ENCODE measurements at places on chromosomes 2 and 18.
A peak's percentile ranks its signal among the peaks of the same experiment; 100 is the strongest.

DNA sequence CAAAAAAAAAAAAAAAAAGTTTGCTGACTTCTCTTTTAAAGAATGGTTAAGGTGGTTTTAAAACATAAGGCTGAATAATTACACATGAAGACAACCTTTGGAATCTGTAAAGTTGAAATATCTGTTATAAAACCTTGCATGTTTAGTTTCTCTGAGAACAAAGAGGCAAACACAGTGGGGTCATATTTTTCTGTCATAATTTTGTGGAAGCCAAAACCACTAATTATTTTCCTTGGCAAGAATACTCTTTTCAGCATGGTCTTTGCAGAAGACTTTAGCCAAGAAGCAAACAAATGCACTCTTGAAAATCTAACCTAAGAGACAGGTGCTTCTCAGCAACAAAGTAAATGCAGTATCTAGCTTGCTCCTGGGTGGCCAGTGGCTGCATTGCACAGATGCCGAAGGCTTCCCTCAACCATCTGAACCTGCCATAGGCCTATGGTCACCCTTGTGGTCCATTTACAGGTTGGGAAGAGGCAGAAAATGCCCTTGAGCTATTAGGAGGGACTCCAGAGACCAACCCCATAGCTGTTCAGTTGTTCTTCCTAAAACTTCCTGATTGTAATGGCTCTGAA, 44.8 kb downstream of the ZAP70 start:
- no peak for DNase-seq

DNA sequence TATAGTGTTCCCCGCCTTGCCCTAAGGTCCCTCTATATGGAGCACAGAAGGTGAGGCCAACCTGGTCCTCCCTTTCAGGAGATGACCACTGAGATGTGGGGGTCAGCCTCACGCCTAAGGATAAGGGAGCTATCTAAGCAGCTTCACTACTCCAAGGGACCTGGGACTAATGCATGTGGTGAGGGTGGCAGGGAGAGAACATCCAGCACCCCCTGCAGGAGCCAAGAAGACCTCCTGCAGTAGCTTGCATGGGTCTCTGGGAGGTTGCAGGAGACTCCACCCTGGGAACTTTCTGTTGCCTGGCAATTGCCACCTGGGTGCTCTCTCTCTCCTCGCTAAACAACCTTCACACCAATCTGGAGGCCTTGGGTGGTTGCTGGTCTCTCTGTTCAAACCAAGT, 93.0 kb upstream of the KLHL29 start:
- DNase-seq, result no peak

DNA sequence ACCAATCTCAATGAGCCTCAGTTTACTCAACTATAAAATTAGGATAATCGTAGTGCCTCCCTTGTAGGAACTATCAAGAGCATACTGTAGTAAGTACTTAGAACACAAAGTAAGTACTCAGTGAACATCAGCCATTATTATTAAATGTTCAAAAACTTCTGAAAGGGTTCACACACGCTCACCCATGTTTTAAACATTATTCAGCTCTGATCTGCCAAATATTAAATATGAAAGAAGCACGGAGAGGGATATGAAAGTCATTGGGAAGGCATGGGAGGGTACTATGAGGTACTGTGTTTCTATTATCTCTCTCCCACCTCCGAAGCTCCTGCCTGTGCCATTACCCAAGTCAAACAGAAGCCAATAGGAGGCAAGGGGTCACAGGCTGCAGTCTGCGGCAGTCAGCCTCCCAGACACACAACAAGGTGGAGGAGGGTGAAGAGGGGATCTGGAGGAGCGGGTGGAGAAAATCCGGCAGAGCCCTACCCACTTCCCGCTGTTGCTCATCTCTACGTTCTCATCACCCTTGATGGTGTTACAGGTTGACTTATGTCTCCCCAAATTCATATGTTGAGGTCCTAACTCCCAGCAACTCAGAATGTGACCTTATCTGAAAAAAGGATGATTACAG, 2.0 kb upstream of the TBC1D8 start:
- no peak for DNase-seq

GRCh38 chr18:29664278-29665036, 1378.1 kb downstream of the DSC3 start:
- DNase-seq, result no peak

DNA sequence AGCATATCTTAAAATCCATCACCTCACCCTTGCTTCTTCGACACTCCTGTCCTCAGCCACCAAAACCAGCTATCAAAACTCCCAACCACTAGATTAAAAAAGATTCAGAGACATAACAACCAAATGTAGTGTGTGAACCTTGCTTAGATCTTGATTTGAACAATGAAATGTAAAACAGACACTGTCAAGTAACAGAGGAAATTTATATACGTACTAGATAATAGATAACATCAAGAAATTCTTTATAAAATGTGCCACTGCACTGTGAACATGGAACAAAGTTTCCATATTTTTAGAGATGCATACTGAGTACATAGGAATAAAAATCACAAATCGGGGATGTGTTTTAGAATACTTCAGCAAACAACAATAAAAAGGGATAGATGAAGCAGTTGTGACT, 86.0 kb downstream of the THADA start:
- no peak for DNase-seq

- DNase-seq, result peak; percentile 58
These were observed 751 bp downstream of the IL18R1 start for GRCh38 chr2:102356381-102356712.

DNA sequence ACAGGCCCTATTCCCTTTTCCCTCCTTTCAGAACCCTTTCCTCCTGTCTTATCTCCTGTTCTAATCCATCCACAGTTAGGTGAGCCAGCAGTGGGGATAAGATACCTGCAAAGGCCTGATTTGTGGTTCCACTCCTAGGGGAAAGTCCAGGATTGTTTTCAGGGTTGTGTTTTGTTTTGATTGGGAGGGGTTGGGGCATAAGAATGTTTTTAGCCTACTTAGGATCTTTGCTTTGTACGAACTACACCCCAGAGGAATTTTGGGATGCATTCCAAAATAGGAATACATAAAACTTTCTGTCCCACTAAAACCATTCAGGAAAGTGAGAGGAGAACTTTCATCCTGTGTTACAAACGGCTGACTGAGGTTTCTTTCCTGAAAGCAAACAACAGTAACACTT, 150.8 kb upstream of the PGAP1 start:
- DNase-seq, result no peak

DNA sequence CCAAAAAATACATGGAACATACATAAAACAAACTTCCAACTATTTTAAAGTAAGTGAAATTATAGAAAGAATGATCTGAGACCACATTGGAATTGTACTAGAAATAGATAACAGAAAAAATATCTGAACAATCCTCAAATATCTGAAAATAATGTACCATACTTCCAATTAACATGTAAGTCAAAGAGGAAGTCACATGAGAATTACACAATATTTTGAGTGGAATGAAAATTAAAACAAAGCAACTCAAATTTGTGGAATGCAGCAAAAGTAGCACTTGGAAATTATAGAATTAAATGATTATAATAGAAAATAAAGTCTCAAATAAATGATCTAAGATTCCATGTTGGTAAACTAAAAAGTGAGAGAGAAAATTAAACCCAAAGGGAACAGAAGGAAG, 38.3 kb upstream of the CTIF start:
- no peak for DNase-seq

DNA sequence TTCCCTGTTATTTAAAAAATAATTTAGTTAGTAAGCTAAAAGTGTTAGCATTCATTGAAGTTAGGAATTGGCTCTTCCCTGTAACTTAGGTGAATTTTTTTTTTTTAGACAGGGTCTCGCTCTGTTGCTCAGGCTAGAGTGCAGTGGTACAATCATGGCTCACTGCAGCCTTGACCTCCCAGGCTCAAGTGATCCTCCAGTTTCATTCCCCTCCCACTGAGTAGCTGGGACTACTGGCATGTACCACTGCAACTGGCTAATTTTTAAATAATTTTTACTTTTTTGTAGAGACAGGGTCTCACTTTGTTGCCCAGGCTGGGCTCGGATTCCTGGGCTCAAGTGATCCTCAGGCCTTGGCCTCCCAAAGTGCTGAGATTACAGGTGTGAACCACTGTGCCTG, 66.4 kb downstream of the CERS6 start:
- no peak for DNase-seq

DNA sequence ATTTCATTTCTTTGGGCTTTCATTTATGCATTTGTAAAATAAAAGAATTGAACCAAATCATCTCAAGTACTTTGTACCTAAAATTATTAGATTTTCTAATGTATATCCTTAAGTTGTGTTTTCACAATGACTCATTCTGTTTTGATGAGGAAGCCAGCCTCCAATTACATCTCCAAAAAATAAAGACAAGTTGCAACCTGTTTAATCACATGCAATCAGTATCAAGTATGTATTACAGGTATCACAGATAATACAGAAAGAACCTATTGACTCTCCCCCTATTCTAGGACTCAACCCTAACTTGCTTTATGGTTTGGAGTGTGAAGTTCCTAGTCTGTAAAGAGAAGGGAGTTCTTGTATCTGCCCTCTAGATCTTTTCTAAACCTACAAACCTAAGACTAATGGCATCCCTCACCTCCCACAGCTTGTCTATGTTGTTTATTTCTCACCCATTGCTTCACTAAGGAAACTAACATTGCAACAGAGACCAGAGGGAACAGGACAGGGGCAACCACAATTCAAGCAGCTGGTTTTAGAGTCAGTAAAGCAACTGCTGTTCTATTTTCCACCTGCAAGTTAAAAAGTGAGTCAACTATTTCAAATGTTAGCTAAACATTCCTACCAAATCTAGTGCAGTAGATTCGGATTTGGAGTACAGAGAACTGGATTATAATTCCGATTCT, 141.1 kb upstream of the ETAA1 start:
- no peak for DNase-seq

DNA sequence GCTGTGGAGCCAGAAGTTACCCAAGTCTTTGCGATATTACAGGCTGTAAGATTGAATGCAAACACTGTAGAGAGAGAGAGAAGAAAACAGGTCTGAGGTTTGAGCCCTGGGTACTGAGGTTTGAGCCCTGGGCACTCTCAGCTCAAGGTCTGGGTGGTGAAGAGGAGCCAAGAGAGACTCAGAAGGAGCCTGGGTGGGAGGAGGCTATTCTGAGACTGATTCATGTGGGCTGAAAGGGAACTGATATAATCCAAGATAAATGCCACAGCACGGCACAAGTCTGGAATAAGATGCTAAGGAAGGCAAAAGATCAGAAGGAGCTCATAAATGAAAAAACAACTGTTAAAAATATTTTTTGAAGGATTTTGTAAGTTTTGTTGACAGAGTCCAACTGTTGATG, 407.6 kb upstream of the HS6ST1 start:
- no peak for DNase-seq

DNA sequence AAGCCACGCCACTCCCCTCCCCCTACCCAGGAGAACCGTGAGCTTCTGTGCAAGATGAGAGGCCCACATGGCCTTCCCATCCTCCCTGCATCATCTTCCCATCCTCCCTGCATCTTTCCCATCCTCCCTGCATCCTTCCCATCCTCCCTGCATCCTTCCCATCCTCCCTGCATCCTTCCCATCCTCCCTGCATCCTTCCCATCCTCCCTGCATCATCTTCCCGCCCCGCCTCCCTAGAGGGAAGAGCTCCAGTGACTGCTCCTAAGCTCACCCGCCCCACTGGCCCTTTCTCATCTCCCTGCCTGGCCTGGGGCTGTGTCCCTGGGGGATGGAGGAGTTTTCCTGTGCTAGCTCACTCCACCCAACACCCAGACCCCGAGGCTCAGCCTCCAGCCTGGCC, 93.3 kb upstream of the ASAP2 start:
- DNase-seq, result no peak

DNA sequence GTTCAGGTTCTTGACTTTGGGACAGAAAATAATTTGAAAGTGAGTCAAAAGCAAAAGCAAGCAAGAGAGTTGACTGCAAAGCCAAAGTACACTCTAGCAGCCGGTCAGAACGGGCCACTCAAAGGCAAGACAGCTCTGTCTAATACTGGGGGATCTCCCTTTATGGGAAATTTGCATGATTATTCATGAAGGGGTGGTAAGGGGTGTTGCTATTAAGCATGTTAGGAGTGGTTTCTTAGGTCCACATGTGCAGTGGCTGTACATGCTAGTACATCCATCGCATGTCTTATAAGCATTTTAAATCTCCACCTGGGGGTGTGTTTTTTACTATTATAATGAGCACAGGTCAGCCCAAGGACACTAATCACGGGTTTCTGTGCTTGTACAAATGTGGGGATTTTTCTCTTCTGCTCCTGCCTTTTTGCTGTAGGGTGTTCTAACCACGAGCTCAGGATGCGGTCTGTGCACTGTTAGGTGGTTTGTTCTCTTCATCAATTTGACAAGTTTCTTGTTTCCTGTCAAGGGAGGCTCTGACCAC, 60.2 kb upstream of the SPP2 start:
- DNase-seq, result peak; percentile 65

DNA sequence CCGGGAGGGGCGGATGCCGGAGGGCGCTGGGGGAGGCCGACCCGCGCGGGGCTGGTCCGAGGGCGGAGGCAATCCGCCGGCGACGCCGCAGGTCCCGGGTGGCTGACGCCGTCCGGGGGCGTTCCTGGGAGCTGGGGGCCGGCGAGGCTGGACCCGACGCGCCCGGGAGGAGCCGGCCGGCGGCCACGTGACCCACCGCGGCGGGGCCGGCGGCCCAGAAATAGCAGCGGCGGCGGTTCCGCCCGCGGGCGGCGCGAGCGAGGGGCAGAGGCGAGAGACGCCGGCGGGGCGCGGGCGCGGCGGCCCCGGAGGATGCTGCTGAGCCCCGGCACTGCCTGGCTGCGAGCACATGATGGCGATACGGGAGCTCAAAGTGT, at the start of gene RAB31:
Gene RAB31, plus strand, starts transcription at position 245 of the 377 bp plus-strand sequence. Its CDS starts 105 bp downstream, at position 350.
- no peak for DNase-seq

DNA sequence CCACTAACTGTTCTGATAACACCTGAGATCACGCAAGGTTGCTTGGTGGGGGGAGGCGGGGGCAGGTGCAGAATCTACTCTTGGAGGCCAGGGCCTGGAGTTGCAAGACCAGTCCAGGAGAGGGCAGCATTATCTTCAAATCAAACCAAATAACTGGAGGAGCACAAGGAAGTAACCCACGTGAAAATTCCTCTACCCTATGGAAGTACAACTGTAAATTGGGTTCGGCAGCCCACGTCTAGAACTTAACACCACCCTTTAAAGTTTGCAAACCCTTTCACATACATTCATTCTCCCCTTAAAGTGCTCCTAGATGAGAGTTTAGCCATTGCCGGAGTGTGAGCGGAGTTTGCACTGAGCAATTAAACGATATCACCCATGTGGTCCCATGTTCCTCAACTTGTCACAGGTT, 19.6 kb upstream of the CXCR1 start:
- peak; percentile 79 for DNase-seq

DNA sequence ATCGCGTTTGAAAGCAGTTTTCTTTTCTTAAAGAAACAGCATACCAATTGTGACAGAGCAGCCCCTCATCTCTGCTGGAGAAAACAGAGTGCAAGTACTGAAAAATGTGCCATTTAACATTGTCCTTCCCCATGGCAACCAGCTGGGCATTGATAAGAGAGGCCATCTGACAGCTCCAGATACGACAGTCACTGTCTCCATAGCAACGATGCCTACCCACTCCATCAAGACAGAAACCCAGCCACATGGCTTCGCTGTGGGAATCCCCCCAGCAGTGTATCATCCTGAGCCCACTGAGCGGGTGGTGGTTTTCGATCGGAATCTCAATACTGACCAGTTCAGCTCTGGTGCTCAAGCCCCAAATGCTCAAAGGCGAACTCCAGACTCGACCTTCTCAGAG, 9.5 kb downstream of the GRHL1 start:
- no peak for DNase-seq

All from CD4-positive, alpha-beta T cell treated with Interleukin-15 for 4 hours (primary cell).